ENCODE measurements at places on chromosomes 6 and 20.

DNA sequence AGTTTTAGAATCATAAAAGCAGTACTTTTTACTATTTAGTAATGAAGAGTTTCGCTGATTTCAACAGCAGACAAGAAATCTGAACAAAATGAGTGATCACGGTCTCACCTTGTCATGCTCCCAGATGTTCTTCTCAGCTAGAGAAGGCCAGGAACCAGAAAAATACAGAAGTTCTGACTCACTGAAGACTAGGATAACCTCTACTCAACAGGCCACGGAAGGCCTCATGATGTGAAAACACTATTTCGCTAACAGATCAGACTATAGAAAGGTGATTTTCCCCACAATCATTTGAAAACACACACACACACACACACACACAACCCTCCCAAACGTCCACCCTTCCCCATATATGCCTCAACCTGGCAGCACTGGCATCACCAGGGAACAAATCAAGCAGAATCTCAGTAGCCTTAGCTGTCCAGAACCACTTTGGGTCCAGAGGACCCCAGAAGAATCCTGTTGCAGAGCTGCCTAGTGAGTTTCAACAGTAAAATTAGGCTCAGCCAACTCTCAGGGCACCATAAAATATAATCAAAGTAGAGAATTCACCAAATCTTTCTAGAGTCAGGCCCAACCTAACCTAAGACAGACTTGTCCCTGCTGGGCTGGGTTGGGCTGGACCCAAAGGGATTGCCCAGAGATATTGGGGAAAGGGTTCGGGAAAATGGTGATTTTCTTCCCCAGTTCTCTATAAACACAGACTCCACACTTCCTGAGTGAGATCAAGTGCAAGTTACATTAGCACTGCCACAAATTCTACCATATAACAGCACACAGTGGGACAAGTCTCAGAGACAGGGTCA, 7.9 kb downstream of the EXOC2 start:
- no peak for DNase-seq

GRCh38 chr20:58069796-58070663, 158.4 kb downstream of the ANKRD60 start:
- no peak for DNase-seq

- no peak for DNase-seq
These were observed 447.8 kb downstream of the FRK start for GRCh38 chr6:115612796-115613479.

- no peak for DNase-seq
These were observed 442.4 kb upstream of the SOX4 start for GRCh38 chr6:21151119-21151518.

DNA sequence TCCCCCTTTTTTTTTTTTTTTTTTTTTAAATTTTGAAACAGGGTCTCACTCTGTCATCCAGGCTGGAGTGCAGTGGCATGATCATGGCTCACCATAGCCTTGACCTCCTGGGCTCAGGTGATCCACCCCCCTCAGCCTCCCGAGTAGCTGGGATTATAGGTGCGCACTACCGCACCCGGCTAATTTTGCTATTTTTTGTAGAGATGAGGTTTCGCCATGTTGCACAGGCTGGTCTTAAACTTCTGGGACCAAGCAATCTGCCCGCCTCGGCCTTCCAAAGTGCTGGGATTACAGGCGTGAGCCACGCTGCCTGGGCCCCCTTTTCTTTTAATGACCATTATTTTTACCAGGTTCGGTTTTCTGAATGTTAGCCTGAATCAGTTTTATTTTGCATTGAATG, 5.0 kb upstream of the FAM209A start:
- peak; percentile 9 for DNase-seq

All from chondrocyte (in vitro differentiated cells).